Naive B cell (primary cell): ENCODE measurements at places on chromosomes 6 and 20. TPM values are rescaled to one million over a fixed set of nuclear protein-coding genes. Genes with fewer than 3 reads are reported as not detected.

- no peak for DNase-seq
Measured at GRCh38 chr6:155186052-155186658, 77.7 kb upstream of the CLDN20 start.

DNA sequence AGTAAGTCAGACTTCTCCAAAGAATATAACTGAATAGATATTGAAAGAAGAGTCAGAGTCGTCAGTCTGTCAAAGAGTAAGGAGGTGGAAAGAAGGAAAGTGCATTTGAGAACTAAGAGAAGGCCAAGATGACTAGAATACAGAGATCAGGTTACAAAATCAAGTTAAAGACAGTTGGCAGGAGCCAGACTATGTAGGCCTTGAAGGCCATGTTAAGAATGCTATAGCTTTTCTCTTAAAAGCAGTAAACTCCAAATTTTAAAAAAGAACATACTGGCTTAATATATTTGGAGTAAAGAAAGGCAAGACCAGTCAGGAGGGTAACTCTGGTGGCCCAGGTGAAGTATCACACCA lies 68.8 kb downstream of the IBTK start:
- DNase-seq, result no peak

- peak; percentile 51 for DNase-seq
Measured at GRCh38 chr20:23419995-23420901, 1.0 kb downstream of the NAPB start.

GRCh38 chr6:128519132-128519930 lies 1.1 kb downstream of the PTPRK start:
- DNase-seq, result peak; percentile 7

GRCh38 chr6:158043586-158044524 lies 62.2 kb downstream of the SYNJ2 start:
- DNase-seq, result no peak

- DNase-seq, result no peak
Measured at GRCh38 chr6:152096863-152097496, 289.5 kb downstream of the ESR1 start.

DNA sequence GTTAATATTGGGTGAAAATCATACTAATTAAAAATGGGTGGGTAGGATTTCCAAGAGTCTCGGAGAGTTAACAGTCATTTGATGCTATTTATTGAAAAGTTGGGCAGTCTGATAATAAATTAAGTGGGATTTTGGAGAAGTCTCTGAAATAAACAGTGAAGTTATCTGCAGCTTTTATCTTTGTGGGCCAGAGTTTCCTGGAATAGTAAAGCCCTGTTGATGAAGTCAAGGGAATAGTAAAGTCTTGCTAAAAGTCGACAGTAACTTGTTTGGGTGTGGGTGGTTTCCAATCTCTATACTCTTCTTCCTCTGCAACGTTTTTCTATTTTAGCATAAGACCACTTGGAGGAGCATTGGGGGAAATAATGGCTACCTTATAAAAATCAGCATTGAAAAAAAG lies 493.6 kb downstream of the EPM2A start:
- no peak for DNase-seq

GRCh38 chr6:51352506-51353029 lies 533.9 kb downstream of the TFAP2B start:
- no peak for DNase-seq

- no peak for DNase-seq
Measured at GRCh38 chr6:36969240-36969691, 14.7 kb downstream of the PI16 start.

DNA sequence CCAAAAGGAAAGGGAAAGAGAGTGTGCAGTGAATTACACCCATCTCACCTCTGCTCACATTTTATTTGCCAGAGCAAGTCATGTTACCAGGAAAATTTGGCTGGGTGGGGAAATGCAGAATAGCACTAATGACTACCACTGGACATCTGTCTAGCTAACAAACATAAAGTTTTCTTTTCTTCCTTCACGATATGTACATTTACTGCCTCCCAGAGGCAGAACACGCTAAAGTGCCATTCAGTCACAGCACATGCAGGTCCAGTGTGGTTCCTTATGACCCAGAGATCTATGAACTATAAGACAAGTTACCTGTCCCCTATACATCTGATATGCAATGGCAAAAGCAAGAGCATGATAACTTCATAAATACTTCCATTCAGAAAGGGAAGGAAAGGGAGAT lies 194.1 kb downstream of the OGFRL1 start:
- DNase-seq, result no peak

GRCh38 chr20:36116807-36117441 lies 37.6 kb upstream of the EPB41L1 start:
- DNase-seq, result no peak

DNA sequence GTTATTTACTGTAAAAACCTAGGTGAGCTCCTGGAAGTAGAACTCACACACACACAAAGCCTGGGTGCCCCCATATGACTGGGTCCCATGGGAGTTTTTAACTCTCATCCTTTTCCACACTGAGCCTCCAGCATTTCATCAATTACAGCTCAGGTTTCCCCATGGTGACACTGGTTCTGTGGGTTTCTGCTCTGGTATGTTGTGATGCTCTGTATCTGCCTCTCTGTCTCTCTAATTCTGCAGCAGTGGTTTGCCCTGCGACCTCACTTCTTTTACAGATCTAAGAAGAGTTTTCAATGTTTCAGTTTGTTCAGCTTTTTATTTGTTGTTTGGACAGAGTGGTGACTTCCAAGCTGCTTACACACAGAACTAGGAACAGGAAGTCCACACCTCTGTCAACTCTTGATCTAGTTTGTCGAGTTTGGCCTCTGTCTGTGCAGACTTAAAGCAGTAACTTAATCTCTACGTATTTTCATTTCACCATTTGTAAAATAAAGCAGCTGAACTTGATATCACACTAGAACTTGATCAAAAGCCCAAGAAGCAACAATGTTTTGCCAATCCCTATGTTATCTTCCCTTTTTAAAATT lies 554.3 kb downstream of the EPHA7 start:
- DNase-seq, result no peak

- DNase-seq, result no peak
Measured at GRCh38 chr6:125745281-125746018, 4.0 kb upstream of the HEY2 start.

- DNase-seq, result no peak
Measured at GRCh38 chr6:113591896-113592827, 265.0 kb upstream of the MARCKS start.

- no peak for DNase-seq
Measured at GRCh38 chr20:60905919-60906318, 346.1 kb upstream of the CDH4 start.

- DNase-seq, result no peak
Measured at GRCh38 chr6:85418059-85418458, 31.8 kb upstream of the NT5E start.

GRCh38 chr20:59782986-59783640 lies 150.3 kb downstream of the SYCP2 start:
- no peak for DNase-seq

DNA sequence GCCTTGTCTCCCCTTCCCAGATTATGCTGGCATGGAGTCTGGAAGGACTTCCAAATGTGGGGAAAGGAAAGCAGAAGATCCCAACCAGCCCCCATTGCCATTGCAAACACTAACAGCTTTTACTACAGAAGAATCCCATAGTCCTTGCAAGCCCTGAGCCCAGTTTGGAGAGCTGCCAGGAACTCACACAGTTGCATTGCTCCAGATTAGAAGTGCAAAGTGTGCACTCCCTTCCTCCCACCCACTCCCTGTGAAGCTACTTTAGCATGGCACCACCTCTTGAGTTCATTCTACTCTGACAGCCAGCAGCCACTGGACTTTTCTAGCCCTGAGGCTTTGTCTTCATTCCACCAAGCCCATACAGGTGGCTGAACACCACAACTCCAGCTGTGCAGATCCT lies 67.6 kb downstream of the SLC22A2 start:
- DNase-seq, result no peak

DNA sequence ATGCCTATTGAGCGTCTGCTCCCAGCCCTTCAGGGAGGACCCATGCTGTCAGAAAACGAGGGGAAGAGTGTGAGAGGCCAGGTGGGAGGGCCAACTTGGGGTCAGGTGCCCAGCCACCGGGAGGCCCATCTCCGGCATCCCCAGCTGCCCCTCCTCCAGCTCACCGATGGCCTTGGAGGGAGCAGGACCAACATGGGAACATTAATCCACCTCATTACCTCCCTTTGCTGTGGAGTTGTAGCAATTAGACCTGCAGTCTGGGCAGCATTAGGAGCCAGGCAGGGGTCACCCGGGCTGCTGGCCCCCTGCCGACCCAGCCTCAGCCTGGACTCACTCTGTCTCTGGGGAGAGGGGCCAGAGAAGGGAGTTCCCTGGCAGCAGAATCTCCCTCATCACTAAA lies 25.1 kb downstream of the DLGAP4 start:
- no peak for DNase-seq

DNA sequence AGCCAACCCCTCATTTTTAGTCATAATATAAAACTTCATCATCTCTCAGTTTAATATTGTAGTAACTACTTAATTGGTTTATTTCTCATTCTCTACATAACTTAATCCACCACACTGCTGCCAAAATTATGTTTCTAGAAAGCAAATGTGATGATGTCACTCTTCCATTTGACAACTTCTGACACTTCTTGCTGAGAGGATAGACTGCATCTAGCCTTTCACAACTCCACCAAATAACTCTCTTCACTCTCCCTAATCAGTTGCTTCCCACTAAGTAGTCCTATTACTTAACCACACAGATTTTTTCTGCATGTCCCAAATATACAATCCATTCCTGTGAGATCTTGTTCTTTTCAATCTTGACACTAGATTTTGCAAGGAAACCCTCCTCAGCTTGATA lies 951.3 kb downstream of the EPHA7 start:
- no peak for DNase-seq

DNA sequence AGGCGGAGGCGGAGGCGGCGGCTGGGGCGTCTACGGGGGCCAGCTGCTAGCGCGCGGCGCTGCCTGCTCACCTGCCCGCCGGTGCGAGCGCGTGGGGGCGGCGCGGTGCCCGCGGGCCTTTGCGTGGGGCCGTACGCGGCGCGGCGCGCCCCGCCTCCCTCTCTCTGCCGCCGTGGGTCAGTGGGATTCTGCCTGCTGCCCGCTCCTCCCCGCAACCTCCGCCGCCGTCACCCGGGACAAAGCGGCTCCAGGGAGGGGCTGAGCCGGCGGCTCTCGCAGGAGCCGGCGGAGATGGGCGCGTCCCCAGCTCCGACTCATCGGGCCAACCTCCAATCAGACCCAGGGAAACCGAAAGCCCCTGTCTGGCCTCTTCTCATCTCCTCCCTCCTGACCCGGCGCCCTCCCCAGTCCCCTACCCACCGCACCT lies at the start of gene RCAN2:
RCAN2 (minus strand) TSS at position 249 of the 427 bp plus-strand sequence.
- peak; percentile 27 for DNase-seq

Gene SLC32A1
- polyA plus RNA-seq, result not detected

Gene PREX1
- polyA plus RNA-seq, result 17.4 TPM

Gene VWA7
- not detected for polyA plus RNA-seq

Gene PARD6B
- 0.08 TPM for polyA plus RNA-seq

Gene SYNDIG1
- polyA plus RNA-seq, result not detected

Gene PROCR
- not detected for polyA plus RNA-seq

Gene ADTRP
- not detected for polyA plus RNA-seq

Gene MAP3K7
- polyA plus RNA-seq, result 22.0 TPM

Gene IMPG1
- not detected for polyA plus RNA-seq

Gene RGS17
- polyA plus RNA-seq, result not detected

Gene OXT
- 0.79 TPM for polyA plus RNA-seq

Gene REV3L
- 18.5 TPM for polyA plus RNA-seq
